ENCODE measurements at places on chromosomes 6 and 20. TPM values are rescaled to one million over a fixed set of nuclear protein-coding genes. Genes with fewer than 3 reads are reported as not detected.

- DNase-seq, result no peak
Measured at GRCh38 chr6:34638834-34639736, 57.5 kb downstream of the ILRUN start.

Gene TFAP2D
- not detected for total RNA-seq

- DNase-seq, result no peak
Measured at GRCh38 chr6:14278446-14278845, 160.9 kb downstream of the CD83 start.

GRCh38 chr20:22430746-22431168 lies 153.6 kb downstream of the FOXA2 start:
- no peak for DNase-seq

Gene NOTCH4
- total RNA-seq, result 22.5 TPM

Data from left ventricle myocardium superior (tissue), 1 donor.